Natural killer cell treated with Interleukin-12 subunit alpha and Interleukin-12 subunit beta and Interleukin-15 and Interleukin-18, amount 100 ng/mL, for 72 hours (primary cell): ENCODE measurements at places on chromosomes 2 and 18. TPM values are rescaled to one million over a fixed set of nuclear protein-coding genes. Genes with fewer than 3 reads are reported as not detected.

DNA sequence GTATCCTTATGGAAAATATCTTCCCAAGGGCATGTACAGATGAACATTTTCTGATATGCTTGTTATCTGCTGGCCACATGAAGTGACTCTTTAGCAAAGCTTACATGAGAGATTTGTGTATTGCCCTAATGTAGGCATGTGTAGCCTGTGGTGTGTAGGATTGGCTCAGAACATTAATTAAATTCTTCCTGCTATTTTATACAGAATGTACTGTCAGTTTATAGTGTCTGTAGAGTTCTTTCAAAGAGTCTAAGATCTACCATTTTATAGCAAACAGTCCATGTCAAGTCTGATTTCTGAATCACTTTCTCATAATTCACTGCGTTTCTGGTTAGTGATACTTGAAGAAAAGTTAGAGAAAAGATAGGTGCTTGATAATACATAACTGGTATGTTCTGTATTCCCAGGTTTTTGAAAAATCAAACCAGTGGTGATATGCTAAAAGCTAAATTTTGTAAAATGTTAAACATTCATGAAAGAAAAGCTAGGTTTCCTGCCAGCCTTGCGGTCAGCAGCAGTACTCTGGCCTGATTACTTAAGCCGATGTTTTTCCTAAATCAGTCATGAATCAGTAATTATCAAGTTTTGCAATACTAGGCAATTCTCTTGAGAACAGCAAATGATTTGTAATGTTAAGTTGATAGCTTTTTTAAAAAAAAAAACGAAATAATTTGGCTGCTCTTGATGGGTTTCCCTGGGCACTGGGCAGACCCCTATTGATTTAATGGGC is 30.9 kb upstream of the EFEMP1 start:
- DNase-seq, result no peak
- no peak overlapping the region for H3K4me3 ChIP-seq
- H3K27me3 ChIP-seq, result no peaks in the 10 kb centered on the region
- no peak overlapping the region for H3K27ac ChIP-seq
- H3K36me3 ChIP-seq, result no peaks in the 10 kb centered on the region

- no peak for DNase-seq
- no peaks in the 10 kb centered on the region for H3K27me3 ChIP-seq
- H3K4me1 ChIP-seq, result peaks cover 90% of the 10 kb centered on the region
- peak overlapping the region; percentile 78 for H3K4me3 ChIP-seq
- H3K36me3 ChIP-seq, result no peaks in the 10 kb centered on the region
Observed at GRCh38 chr2:8477552-8478470, 204.0 kb upstream of the ID2 start.

GRCh38 chr2:176653479-176654443 is 384.5 kb downstream of the MTX2 start:
- peaks cover 3% of the 10 kb centered on the region for H3K4me1 ChIP-seq
- no peak overlapping the region for H3K4me3 ChIP-seq
- no peak overlapping the region for H3K27ac ChIP-seq
- peaks cover 41% of the 10 kb centered on the region for H3K27me3 ChIP-seq
- no peak for DNase-seq

- DNase-seq, result no peak
- H3K27me3 ChIP-seq, result peaks cover 3% of the 10 kb centered on the region
- H3K4me3 ChIP-seq, result no peak overlapping the region
- no peaks in the 10 kb centered on the region for H3K36me3 ChIP-seq
- no peak overlapping the region for H3K27ac ChIP-seq
- H3K4me1 ChIP-seq, result no peaks in the 10 kb centered on the region
Observed at GRCh38 chr2:172912266-172912665, 163.4 kb upstream of the MAP3K20 start.

DNA sequence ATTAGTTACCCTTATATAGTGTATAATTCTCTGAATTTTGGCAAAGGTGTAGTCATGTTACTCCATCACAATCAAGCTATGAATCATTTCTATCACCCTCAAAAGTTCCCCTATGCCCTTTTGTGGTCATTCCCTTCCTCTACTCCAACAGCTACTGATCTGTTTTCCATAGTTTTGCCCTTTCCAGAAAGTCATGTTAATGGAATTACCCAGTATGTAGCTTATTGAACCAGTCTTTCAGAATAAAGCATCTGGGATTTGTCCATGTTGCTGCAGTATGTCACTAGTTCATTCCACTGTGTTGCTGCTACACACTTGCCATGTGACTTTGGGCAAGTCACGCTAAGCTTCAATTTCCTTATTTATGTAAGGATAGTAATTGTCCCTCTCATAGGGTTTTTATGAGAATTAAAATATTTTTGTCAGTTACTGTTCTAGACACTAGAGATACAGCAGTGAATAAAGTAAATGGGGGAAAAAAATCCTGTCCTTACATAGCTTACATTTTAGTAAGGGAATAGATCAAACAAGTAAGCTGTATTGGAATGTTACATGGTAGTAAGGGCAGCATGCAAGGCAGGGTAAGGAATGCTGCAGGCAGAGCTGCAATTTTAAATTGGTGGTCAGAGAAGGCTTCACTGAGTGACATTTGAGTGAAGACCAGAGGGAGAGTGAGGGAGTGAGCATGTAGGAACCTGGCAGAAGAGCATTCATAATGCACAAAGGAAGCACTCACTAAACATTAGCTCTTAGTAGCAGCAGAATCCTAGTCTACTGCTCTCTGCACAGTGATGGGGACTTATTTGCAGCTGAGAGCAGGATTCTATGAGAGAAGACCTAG is 80.3 kb upstream of the TSPYL6 start:
- no peak overlapping the region for H3K27ac ChIP-seq
- H3K36me3 ChIP-seq, result no peaks in the 10 kb centered on the region
- no peak for DNase-seq
- H3K27me3 ChIP-seq, result peaks cover 17% of the 10 kb centered on the region

DNA sequence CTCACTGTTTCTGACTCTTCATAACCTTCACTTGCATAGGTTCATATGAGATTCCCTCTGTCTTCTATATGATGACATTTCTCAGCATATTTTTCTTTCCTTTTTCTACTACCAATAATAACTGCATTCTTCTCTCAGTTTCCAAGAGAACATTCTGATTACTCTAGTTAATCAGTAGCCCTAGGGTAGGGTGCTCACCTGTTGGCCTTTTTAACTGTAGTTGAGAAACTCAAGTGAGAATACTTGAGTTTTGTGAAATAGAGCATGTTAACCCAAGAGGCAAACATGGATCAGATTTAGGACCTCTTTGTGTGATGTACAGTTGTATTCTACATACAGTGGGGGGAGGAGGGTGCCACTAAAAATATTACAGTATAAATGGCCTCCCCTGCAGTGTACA is 308.0 kb downstream of the CMPK2 start:
- no peaks in the 10 kb centered on the region for H3K4me1 ChIP-seq
- no peak for DNase-seq
- H3K27ac ChIP-seq, result no peak overlapping the region
- H3K36me3 ChIP-seq, result no peaks in the 10 kb centered on the region
- no peak overlapping the region for H3K4me3 ChIP-seq

GRCh38 chr2:240286596-240286995 is 146.1 kb upstream of the OTOS start:
- peaks cover 13% of the 10 kb centered on the region for H3K27me3 ChIP-seq
- H3K4me3 ChIP-seq, result no peak overlapping the region
- H3K36me3 ChIP-seq, result no peaks in the 10 kb centered on the region
- H3K4me1 ChIP-seq, result no peaks in the 10 kb centered on the region
- no peak for DNase-seq

DNA sequence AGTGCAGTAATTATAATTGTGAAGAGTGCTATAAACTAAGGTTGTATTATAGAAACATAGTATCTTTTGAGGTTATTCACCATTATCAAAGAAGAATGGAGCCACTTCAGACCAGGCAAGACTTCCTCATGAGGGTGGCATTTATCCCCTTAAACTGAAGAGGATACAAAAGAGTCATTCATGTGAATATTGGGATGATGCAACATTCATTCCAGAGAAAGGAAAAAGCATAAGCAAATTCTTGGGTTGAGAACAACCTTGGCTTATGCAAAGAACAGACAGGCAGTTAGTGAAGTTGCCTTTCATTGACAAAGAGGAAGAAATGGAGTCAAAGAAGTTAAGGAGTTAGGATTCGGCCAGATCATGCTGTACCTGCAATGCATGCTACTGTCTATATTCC is 682.5 kb downstream of the MBD2 start:
- no peaks in the 10 kb centered on the region for H3K27me3 ChIP-seq
- H3K27ac ChIP-seq, result no peak overlapping the region
- H3K36me3 ChIP-seq, result no peaks in the 10 kb centered on the region
- H3K4me1 ChIP-seq, result no peaks in the 10 kb centered on the region
- no peak overlapping the region for H3K4me3 ChIP-seq
- DNase-seq, result no peak

DNA sequence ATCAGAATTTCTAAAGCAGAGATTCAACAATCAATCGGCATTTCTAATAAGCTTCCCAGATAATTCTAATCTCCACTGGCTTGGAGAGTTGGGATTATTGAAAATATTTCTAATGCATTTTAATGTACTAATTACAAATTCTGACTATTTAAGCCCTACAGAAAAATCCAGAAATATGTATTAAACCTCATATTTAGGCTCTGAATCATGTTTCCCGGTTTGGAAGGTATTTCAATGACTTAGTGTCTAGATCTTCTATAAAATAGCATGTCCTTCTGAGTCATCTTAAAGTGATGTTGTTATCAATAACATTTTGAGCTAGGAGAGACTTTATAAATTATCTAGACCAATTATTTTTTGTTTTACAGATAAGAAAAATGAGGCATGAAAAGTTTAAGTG is 258.8 kb upstream of the NRXN1 start:
- no peak for DNase-seq
- H3K27me3 ChIP-seq, result no peaks in the 10 kb centered on the region
- no peaks in the 10 kb centered on the region for H3K4me1 ChIP-seq
- peaks cover 7% of the 10 kb centered on the region for H3K36me3 ChIP-seq

DNA sequence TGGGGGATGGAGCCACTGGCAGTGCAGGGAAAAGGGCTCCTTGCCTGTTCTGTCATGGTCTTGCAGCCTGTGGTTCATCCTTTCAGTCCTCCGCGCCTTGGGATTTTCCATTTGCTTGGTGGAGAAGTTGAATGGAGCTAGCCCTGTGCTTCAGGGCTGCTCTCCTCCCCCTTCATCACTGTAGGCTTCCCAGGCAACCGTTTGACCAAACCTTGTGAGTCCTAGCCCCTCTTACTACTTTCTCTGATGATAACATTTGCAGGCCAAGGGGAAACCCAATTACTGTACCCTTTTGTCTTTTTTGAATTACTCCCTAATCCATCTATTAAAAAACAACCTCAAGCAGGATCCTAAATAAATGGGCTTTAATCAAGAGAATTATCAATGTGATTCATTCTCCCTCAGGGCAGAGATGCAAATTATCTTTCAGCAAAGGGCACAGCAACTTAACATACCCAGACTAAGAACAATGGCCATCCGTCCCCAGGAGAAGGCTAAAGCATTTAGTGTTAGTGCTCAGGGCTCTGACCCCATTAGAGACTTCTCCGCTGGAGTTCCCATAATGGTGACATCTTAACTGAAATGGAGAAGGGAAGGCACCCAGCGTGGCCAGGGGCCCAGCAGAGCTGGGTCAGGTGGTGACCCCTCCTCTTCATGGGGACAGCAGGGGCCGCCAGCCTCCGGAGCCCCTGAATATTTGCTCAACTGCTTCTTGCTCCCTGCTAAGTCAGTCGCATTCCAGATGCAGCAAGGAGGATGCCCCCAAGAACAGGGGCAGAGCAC is 40.7 kb downstream of the RHOB start:
- no peaks in the 10 kb centered on the region for H3K4me1 ChIP-seq
- no peak overlapping the region for H3K27ac ChIP-seq
- no peaks in the 10 kb centered on the region for H3K27me3 ChIP-seq
- H3K36me3 ChIP-seq, result no peaks in the 10 kb centered on the region

- no peak for DNase-seq
- H3K27me3 ChIP-seq, result no peaks in the 10 kb centered on the region
- H3K4me3 ChIP-seq, result peak overlapping the region; percentile 34
- H3K27ac ChIP-seq, result peak overlapping the region; percentile 81
Observed at GRCh38 chr2:234368861-234369261, 128.0 kb downstream of the ARL4C start.

DNA sequence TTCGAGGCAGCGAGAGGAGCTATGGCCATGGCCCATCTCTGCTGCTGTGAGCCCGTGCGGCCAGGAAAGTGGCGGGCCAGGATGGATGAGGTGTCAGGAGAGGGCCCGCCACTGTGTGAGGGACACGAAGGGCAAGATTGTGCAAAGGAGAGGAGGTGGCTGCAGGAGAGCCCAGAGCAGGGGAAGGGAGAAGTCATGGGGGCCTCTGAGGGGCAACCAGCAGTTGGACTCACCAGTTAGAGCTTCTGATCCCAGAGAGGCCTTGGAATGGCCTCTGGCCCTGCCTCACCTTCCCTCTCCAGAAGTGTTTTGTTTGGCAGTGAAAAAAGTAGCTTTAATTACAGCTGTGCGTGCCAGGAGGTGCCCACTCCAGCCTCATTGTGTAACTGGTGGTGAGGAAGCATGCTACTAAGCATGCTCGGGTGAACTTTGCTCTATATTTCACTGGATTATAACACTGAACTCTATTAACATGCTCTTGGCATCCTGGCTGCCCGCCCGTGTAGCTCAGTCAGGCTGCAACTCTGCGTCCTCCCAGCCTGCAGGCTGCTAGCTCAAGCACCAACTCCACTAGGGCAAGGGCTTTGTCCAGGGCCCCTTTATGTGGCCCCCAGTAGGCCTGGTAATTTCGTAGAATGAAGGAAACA is 34.2 kb downstream of the IMPA2 start:
- H3K27ac ChIP-seq, result no peak overlapping the region
- H3K4me3 ChIP-seq, result no peak overlapping the region

DNA sequence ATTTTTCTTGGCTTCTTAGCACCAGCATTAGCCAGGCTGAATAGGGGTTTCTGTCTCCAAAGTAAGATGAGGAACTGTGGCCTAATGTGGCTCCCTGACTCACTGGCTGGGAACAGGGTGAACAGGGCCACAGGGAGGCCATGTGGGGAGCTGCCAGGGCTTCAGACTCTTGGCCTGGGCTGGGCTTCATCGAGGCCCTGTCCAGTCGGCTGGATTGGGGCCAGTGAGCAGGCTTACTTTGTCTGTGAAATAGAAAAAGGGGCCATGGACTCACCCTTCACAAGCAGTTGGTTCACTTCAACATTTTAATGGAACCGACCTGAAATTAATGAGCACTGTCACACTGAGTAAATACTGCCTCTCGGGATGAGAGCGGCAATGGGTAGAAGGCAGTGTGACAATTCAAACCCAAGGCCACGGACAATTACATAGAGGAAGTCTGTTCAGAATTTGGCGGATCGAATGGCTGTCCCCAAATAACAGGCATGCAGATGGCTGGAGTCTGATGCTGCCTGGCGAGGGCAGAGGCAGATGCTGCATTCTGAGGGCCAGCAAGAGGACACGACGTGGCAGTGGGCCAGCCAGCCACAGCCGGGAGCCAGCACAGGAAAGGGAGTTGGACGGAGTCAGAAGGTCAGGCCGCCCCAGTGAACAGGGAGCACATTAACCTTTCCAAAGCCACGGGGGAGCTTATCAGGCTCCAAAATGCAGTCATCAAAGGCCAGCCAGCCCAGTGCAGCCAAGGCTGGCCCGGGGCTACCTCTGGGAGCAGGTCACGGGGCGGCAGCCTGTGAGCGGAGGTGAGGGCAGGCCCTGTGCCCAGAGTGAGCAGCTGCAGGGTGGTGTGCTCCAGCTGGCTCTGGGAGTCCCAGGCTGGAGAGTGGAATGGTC is 146.6 kb upstream of the REV1 start:
- DNase-seq, result no peak
- H3K4me1 ChIP-seq, result no peaks in the 10 kb centered on the region
- H3K4me3 ChIP-seq, result no peak overlapping the region
- no peak overlapping the region for H3K27ac ChIP-seq

The LIMS2 gene
- not detected for total RNA-seq

The NEB gene
- total RNA-seq, result 2.3 TPM

The HMSD gene
- 10.3 TPM for total RNA-seq

The IL1RL2 gene
- 0.19 TPM for total RNA-seq

The STK11IP gene
- total RNA-seq, result 27.7 TPM

The SPHKAP gene
- not detected for total RNA-seq

The HOXD9 gene
- total RNA-seq, result not detected

The FBXO15 gene
- not detected for total RNA-seq

The UGT1A7 gene
- total RNA-seq, result not detected
